ENCODE measurements at places on chromosomes 3 and 15.

DNA sequence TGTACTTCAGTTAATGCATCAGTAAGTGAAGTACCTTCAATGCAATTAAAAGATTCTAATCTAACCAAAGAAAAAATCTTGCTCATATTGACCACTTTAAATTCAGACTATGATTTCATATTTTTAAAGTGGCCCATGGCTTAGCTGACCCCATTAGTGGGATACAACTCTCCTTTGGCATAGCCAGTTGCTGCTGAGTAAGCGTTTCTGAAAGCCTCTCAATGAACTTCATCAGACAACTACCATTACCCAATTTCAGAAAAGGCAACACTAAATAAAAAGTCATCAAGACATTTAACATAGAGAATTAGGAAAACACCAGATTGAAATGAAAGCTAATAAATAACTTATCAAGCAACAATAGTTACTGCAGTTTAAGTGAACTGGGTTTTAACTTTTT is 27.0 kb downstream of the CADM2 start:
- no peak for DNase-seq

GRCh38 chr15:50452927-50453326 is 28.7 kb downstream of the USP8 start:
- no peak for DNase-seq

- no peak for DNase-seq
These were observed 69.4 kb downstream of the SCN10A start for GRCh38 chr3:38746641-38747040.

GRCh38 chr3:106256249-106256957 is 387.6 kb upstream of the CBLB start:
- no peak for DNase-seq

- no peak for DNase-seq
These were observed 22.6 kb downstream of the BHLHE40 start for GRCh38 chr3:5001805-5002173.

- no peak for DNase-seq
These were observed 134.8 kb downstream of the FBLN2 start for GRCh38 chr3:13683772-13684171.
